GM18507 (cell line): ENCODE measurements at places on chromosomes 11 and 22.

DNA sequence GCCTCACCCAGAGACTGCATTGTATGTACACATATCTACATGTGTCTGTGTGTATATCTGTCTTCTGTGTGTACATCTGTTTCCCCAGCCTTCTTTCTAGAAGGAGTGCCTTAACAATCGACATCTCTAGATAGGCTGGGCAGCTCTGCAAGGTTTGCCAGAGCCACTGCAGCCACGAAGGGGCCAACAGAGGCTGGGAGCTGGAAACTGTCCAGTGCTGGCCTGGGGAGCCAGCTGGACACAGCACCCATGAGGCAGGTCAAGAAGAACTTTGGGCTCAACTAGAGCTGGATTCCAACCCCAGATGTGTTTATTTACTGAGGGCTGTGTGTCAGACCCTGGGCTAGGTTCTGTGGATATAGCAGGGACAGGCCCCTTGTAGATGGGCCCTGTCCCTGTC lies 3.3 kb downstream of the SGSM1 start:
- no peak for DNase-seq

- DNase-seq = no peak
Measured at GRCh38 chr11:74248469-74248868, 63.0 kb downstream of the P4HA3 start.

DNA sequence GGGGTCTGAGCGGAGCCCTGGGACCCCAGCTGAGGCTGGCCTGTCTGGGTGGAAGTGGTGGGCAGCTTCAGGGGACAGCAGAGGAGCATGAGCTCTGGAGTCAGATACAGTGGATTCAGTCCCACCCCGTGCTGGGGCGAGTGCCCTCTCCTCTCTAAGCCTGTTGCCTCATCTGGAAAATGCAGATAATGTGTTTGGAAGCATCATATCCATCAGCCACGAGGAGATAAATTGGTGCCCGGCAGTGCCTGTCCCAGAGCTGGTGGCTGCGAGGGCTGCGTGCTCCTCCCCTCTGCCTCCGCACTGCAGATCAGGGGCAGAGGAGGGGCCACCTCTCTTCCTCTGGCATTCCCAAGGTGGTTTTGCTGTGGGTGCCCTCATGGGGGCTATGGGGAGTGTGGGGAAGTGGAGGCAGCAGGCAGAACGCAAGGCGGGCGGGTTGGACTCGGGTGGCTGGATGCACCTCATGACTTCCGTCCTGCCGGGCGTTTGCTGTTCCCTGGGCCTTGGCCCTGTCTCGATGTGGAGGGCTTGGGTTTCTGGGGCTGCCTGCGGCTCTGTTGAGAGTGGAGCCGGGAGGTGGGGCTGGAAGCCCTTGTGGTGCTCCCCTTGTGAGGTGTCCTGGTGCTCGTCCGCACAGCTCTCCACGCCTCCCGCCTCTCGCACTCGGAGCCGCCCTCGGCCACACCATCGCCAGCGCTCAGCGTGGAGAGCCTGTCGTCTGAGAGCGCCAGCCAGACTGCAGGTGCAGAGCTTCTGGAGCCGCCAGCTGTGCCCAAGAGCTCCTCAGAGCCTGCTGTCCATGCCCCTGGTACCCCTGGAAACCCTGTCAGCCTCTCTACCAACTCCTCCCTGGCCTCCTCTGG lies 20.9 kb downstream of the MICALL1 start:
- DNase-seq = no peak

- no peak for DNase-seq
Measured at GRCh38 chr11:115626414-115626813, 122.2 kb upstream of the CADM1 start.

- no peak for DNase-seq
Measured at GRCh38 chr11:92111287-92111686, 113.3 kb upstream of the FAT3 start.

DNA sequence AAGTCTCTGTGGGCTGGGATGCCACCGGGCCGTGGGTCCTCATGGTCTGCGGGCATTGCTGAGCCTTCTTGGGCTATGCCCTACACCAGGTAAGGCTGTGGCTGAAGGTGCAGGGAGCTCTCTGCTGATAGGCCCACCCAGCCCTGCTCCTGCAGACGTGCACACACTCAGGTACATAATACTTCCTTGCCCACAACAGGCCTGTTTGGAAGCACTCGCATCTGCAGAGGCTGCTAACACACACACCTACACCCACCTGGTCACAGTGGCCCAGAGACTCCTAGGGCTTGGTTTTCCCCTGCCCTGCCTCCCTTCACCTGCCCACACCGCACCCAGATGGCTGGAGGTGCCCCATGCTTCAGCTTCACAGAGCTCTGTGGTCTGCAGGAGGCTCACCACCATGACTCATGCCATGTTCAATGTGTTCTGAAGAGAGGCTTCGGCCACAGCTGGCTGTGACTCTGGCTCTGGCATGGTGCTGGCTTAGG lies 72.8 kb upstream of the KCNQ1OT1 start:
- DNase-seq = no peak

DNA sequence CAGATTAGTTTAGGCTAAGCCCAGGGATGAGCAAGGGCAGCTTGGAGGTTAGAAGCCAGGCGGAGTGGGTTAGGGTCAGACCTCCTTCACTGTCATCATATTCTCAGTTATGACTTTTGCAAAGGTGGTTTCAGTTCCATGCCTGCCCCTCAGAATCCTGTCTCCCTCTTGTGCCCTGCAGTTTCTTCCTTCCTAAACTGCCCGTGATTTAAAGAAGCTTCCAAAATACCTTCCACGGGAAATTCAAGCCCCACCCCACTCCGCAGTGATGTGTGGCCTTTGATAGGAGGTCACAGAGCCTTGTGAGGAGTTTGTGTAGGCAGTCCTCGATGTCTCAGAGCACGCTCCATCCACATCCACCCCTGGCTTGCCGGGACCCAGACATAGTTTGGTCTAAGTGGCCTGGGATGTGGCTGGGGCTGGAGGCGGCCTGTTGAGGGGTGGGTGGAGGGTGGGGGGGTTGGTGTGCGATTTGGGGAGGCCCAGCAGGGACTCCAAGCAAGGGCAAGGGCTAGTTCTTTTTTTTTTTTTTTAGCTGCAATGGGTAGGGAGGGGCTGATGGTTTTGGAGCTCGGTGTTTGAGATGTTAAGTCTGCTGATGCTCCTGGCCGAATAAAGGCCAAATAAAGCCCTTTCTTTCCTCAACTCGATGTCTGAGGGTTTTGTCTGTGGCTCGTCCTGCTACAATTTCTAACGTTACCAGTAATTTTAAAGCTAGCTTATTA lies 1.6 kb upstream of the IFITM1 start:
- DNase-seq = no peak

- DNase-seq = no peak
Measured at GRCh38 chr11:64872790-64873488, 5.5 kb downstream of the EHD1 start.

GRCh38 chr11:13761250-13761649 lies 92.8 kb downstream of the FAR1 start:
- DNase-seq = no peak
